Activated gamma-delta T cell treated with Interleukin-2 at 50 U/mL for 16 hours (primary cell): ENCODE measurements at places on chromosomes 1 and 21.

- DNase-seq: no peak
Measured at GRCh38 chr1:183562701-183563100, 27.6 kb downstream of the NCF2 start.

DNA sequence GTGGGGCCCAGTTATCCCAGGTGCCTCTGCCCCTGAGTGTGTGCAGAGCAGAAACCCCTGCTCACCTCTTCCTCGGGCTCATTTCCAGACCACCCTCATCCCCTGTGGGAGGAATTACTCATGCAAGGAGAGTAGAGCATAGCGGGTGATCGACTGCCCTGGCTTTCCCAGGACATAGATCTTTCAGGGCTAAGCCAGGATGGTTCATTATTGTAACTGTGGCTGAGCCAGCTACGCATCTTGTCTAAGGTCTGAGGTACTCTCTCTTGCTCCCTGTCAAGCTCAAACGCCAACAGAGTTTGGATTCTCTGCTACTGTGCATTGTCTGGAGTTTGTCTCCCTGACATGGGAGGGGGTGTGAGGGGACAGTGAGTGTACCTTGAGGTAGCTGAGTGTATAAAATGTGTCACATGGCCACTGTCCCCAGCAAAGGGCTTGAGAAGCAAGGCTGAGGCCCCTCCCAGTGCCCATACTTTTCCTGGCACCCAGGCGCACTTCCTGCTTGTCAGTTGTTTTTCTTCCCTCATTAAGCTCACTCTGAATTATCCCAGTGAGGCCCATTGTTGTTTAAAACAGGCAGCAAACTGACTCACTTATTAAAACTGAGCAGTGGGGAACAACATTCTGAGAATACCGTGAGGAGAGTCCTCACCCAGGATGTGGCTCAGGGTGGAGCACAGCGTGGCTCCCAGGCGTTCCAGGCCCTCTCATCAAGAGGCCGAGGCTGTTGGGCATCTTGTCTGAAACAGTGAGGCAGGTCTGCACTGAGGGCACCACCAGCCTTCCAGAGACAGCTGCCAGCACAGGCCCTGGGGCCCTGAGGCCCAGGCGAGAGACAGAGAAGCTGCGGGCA is 92.9 kb downstream of the LAMC2 start:
- no peak for DNase-seq

DNA sequence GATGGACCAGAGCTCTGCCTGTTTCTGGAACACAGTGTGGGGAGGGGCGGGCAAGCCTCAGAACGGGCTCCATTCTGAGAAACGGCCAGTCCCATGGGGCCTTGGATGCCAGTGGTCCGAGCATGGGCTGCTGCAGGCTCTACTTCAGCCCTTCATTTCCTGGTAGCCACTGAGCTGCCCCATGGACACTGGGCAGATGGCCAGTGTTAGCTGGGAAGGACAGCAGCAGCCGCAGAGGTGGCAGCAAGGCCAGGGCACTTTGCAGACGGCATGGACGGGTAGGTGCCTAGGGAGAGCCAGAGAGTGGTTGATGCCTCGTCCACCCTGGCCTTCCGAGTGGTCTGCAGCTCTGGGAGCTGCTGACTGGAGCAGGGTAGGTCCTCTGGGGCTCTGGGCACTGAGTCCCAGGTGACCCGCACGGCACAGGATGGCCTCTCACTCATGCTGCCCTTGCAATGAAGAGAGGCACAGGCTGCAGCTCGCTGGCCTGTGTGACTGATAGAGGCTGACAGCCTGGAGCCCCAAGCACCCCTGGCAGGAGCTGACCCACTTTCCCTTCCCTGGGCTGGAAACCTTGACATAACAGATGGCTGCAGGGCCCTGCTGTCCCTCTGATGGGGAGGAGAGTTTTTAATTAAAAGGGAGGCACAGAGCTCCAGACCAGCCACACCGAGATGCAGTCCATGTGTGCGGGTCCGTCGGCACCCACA is 87.7 kb upstream of the COL6A1 start:
- DNase-seq: no peak

GRCh38 chr1:8858888-8859706 is 19.4 kb downstream of the ENO1 start:
- DNase-seq: peak; percentile 49

GRCh38 chr1:21491488-21492355 is 17.5 kb upstream of the ALPL start:
- DNase-seq: no peak

DNA sequence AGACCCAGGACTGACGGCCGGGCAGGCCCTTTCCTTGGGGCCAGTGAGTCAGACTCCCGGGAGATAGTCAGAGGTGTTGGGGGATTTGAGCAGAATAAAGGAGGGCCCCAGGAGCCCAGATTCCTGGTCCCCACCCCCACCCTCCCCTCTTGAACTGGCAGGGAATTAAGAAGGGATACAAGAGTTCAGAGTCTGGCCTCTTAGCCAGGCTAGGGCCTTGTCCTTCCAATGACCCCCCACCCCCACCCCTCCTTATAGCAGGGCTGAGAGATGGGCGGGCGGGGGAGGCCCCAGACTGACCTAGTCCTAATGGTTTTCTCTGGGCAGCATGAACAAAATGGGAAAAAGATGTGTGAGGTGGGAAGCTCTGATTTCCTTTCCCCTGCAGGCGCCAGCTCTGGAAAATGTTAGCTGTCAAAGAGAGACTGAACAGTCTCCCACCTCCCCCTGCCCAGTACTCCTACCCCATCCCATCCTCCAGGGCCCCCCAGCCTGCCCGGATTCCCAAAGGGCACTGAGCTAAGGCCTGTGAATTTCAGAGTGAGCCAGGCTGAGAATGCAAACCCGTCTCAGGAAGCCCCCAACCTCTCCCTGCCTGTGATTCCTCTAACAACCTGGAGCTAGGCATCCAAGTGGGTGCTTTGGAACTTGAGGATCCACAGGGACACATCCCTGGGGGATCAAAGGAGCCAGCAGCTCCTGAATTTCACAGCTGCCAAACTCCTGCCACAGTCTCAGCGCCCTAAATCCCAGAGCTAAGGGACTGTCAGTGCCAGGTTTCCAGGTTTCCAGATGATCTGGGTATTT is 5.8 kb upstream of the CRABP2 start:
- DNase-seq: no peak

DNA sequence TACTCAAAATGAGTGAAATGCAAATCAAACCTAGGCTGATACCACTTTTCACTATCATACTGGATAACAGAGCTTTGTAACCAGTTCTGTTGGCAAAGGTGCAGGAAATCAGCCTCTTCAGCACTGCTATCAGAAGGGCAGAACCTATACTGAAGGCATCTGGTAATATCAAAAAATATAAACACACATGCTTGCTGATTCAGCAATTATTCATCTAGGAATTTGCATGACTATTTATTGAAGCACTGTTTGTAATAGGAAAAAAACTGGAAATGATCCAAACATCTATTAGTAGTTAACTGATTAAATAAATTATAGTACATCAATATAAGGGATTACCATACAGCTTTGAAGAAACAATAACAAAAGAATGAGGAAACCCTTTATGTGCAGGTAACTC is 21.4 kb downstream of the ARHGAP29 start:
- no peak for DNase-seq

DNA sequence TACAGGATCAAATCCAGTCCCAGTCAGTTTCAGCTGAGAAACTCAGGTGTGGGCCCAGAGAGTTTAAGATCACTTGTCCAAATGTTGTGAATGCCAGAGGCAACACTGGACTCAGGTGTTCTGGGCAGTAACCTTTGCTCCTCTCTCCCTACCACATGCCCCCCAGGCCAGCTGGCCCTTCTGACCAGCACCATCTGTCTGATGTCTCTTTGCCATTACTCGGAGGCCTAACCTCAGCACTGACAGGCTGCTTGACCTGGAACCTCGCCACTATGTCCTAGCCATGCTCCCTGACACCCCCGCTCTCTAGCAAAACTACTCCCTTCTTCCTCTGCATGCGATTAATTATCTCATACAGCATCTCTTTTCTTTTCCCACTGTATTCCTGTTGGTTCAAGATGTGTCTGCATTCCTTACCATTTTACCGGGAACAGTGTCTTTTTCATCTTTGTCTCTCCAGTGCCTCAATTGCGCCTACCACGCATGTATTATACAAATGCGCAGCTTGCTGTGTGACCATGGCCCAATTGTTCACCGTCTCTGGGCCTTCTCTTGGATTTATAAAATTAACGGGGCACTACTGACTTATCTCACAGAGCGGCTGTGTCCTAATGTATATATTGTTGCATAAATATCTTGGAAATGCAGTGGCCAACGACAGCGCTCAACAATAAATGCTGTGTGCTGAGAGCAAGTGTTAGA is 159.5 kb upstream of the IRF2BP2 start:
- no peak for DNase-seq

- DNase-seq: peak; percentile 54
Measured at GRCh38 chr1:19704247-19705113, 39.8 kb downstream of the HTR6 start.

DNA sequence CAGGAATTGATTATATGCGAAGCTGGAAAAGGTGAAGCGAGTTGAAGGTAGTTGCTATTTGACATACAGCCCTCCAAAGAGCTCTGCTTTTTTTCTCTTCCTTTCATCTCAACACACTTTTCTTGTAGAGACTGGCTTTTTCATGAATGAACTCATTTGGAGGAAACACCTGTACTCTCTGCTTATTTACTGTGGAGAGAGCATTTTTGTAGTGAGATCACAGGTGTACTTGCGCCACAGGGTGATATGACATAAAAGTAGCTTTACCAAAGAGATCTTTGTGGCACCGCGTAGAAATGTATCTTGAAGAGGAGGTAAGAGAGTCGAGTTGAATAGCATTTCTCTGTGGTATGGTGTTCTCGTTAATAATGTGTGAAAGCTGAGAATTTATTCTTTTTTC is 187.6 kb downstream of the VPS13D start:
- DNase-seq: no peak

- DNase-seq: no peak
Measured at GRCh38 chr1:84301785-84302385, 377 bp downstream of the SAMD13 start.

- DNase-seq: no peak
Measured at GRCh38 chr1:17108360-17108759, 10.9 kb downstream of the PADI2 start.

- no peak for DNase-seq
Measured at GRCh38 chr21:44727321-44727720, 15.9 kb upstream of the TSPEAR start.

DNA sequence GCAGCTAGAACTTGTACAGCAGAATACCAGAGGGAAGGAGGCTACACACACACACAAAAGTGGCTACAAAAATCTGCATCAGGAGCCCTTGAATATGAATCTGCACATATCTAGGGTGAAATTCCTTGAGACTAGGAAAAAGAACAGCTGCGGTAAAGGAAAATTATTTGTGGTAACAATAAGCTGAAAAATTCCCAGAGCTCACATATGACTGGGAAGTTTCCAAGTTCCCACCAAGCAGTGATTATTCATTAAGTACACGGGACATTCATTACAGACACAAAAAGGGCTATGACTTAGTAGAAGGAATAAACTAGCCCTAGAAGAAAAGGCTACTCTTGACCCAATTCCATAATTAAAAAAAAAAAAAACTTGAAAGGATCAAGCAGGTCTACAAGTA is 149.5 kb upstream of the BACE2 start:
- DNase-seq: no peak
